Activated CD4-positive, alpha-beta T cell treated with anti-CD3 and anti-CD28 coated beads, Interleukin-2, Interleukin-4, amounts not matched to agents 100 ng/mL and 50 ng/mL, durations not matched to agents 16 hours and 8 hours (primary cell): ENCODE measurements at places on chromosomes 2 and 18.

- no peak for DNase-seq
Observed at GRCh38 chr2:212361174-212361756, 177.3 kb downstream of the ERBB4 start.

GRCh38 chr2:127657232-127657595, 11.3 kb downstream of the GPR17 start:
- no peak for DNase-seq

DNA sequence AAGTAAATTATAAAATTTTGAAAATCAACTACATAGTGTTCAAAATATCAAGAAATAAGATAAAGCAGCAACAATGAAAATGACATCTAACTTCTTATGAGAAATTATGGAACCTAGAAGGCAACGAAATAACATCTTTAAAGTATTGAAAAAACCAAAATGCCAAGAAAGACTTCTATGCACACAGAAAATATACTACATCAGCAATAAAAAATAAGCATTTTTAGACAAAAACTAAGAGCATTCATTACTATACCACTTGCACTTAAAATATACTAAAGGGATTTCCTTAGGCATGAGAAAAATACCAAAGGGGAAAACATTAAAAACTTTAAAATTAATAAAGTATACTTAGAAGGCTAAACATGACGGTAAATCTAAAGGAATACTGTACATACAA, 556.3 kb downstream of the NUP35 start:
- DNase-seq = no peak

GRCh38 chr2:59239146-59239545, 998.0 kb upstream of the FANCL start:
- DNase-seq = no peak

GRCh38 chr2:152078662-152079061, 20.2 kb downstream of the CACNB4 start:
- no peak for DNase-seq

DNA sequence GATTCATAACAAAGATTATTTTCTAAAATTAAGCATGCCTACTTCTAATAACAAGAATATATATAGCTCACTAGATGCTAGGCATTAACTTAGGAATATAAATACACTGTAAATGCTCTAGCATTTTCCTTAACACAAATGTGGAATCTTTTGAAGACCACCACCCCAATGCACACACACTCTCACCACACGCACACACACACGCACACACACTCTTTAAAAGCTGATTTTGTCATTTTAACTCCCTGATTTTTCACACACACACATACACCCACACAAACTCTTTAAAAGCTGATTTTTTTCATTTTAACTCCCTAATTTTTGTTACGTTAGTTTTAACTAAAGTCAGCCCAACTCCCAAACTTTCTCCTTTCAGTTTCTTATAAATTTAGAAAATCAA, 3.0 kb downstream of the COL5A2 start:
- DNase-seq = no peak

- no peak for DNase-seq
Observed at GRCh38 chr18:28086670-28087552, 90.0 kb downstream of the CDH2 start.

DNA sequence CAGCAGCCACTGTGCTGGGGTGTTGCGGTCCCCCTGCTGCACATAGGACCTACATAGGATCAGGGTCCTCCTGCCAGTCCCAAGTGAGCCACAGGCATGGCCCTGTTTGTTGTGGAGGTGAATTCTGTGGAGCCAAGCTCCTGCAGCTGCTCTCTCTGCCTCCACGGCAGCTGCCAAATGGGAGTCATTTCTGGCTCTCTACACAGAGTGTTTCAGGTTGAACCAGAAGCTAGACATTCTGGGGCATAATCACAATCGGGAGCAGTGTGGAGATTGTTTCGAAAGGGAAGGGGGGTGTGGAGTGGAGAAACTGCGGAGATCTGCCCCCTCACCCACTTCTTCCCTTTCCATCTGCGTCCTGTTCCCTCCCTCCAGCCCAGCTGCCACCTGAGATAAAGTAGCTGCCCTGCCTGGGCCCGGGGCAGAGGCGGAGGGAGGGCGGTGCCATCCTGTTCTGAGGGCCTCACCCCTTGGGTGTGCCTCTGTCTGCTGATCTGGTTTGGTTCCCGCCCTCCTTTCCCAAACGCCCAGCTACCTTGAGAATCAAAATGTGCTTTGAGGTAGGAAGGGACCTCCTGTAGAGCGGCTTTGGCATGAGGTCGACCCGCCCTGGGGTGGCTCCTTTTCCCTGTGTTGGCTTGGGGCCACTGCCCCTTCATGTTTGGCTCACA, 139.4 kb downstream of the WDSUB1 start:
- DNase-seq = no peak

DNA sequence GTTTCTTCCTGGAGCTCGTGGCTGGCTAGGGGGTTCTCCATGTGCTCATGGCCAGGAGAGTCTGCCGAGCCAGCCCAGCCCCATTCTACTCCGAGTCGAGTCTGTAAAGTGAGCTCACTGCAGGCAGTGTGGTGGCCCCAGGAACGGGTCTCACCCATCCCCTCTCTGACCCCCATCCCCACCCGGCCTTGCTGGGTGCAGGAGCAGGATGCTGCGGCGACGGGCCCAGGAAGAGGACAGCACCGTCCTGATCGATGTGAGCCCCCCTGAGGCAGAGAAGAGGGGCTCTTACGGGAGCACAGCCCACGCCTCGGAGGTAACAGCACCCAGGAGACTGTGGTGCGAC, 1.4 kb downstream of the ANO7 start:
- DNase-seq = no peak
